ENCODE measurements at places on chromosomes 4 and X.
A peak's percentile ranks its signal among the peaks of the same experiment; 100 is the strongest.

- peak; percentile 32 for DNase-seq
Observed at GRCh38 chr4:10619220-10619619, 65.3 kb downstream of the CLNK start.

DNA sequence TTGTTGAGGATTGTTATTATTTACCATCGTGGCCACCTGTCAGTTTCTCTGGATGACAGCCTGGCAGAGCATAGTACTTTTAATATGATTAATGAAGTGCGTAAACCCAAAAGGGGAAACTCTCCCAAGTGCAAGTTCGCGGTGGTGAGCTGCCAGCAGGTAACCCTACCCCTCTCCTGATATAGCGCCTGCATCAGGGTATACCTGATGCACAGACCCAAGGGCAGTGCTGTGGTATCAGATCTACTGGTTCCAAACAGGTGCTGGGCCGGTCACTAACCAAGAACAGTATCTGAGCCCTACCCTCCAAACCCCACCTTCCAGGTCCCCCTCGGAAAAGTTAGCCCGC, 1.6 kb downstream of the RNF150 start:
- no peak for DNase-seq

GRCh38 chr4:89588421-89588820, 248.5 kb downstream of the SNCA start:
- DNase-seq = no peak

DNA sequence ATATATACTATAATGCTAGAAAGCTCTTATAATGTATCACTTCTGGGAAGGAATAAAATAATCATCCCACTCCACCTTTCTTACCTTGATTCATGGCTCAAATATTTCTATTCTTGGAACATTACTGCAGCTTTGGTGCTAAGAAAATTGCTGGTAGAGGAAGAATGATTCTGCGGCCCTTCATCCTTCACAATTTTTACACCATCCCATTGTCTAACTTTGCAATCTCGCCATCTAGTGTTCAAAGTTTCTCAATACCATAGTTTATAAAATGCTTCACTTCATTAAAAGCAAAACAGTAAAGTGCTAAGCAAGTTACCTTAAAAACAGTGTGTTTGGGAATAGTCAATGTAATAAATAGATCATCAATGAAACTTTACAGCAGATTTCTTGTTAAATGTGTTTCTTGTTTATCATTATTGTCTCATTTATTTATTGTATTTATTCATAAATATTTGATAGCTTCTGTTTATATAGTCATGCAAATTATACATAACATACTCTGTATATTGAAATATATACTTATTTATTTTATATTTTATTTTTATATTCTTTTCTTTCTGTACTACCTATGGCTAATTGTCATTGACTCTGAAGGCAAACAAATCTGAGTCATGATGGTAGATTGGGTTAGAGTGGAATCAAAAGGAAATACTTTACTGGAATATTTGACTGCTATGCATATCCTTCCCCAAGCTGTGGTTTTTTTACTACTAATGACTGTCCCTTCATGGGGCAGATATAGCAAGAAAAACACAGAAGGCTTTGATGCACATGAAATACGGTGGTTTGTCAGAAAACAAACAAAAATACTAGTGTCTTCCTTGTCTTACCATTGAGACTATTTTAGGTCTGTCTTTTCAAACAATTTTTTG, 390.7 kb downstream of the MAPK10 start:
- peak; percentile 27 for DNase-seq

DNA sequence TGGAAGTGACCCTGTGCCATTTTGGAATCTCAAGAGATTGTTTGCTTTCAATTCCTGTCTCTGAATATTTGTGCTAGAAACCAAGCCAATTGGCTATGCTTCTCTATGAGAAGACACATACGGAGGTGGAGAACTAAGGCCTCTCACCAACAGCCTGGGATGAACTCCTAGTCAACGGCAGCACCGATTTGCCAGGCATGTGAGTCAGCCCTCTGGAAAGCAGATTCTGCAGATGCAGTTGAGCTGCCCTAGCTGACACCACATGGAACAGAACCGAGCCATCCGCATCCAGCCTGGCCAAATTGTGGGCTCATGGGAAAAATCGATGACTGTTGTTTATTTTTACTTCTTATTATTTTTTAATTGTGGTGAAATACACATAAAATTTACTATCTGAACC, 58.2 kb upstream of the WDFY3 start:
- no peak for DNase-seq

DNA sequence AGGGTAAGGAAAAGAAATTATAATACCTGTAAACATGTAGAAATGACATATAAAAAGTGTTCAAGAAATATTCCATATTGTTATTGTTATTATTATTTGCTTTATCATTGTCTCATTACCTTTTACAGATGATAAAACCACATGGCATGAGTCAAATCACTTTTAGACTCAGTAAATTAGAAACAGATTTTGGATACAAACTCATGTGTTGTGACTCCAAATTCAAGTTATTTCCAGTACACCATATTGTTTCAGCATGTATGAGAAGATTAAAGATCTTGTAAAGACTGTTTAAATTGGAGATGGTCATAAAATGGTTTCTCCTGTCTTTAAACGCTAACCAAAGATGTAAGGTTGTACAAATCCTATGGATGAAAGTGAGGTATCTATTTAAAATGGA, 18.1 kb downstream of the PPP1R2C start:
- DNase-seq = peak; percentile 26

DNA sequence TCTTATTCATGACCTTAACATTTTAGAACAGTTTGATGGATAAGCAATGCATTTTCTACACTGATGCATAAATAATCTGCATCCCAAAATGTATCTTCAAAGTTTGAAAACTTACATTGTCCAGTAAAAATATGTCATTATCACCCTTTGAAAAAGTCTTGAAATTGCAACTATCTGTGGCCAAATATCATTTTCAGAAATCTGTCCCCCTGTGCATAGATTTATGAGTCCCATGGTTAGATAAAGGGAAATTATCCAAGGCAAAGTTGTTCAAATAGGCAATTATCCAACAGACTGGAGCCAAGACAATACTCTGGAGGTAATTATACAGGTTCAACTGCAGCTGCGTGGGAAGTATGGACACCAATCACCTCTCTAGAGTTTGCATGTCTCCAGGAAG, 182.5 kb upstream of the INTU start:
- no peak for DNase-seq

- DNase-seq = no peak
Observed at GRCh38 chrX:2242326-2242725, 258.4 kb downstream of the DHRSX start.

DNA sequence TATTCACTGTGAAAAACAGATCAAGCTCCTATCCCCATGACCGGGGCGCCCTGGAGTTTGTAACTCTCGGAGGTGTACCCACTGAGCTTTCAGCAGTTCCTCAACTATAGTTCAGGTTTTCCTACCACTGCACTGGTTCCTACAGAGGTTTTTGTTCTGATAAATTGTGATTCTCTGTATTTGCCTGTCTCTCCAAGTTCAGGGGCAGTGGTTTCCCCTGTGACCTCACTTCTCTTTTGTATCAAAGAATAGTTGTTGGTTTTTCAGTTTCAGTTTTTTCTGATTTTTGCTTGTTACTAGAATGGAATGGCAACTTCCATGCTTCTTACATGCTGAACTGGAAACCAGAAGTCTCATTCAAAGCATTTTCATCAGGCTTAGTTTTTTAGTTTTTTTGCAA, 56.8 kb upstream of the PLS3 start:
- DNase-seq = no peak
